ENCODE measurements at places on chromosomes 1 and 21.

GRCh38 chr1:206464456-206464964 is 5.8 kb upstream of the IKBKE start:
- DNase-seq = peak; percentile 24

GRCh38 chr1:42957229-42957879 is 1.3 kb downstream of the SLC2A1 start:
- DNase-seq = no peak

DNA sequence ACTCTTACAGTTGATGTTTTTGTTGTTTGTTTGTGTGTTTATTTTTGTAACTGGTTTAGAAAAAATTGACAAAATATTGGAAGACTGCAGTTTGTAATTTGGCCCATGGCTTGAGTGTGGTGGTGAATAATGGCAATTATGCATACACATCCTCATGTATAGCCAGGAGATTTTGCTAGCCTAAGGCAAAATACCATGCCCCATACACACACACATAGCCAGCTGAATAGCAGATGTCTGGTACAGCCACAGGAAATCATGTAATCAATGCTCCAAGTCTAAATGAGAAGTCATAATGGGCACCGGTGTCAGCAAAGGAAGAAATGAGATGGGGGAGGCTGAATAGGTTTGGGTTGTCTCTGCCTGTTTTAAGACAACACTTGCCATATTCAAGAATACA is 135.2 kb upstream of the COA6 start:
- no peak for DNase-seq

- no peak for DNase-seq
Measured at GRCh38 chr1:108615544-108615943, 45.3 kb downstream of the HENMT1 start.

GRCh38 chr21:45376459-45377324 is 28.3 kb upstream of the COL18A1 start:
- no peak for DNase-seq

GRCh38 chr1:9746651-9747050 is 77.1 kb downstream of the CLSTN1 start:
- no peak for DNase-seq

DNA sequence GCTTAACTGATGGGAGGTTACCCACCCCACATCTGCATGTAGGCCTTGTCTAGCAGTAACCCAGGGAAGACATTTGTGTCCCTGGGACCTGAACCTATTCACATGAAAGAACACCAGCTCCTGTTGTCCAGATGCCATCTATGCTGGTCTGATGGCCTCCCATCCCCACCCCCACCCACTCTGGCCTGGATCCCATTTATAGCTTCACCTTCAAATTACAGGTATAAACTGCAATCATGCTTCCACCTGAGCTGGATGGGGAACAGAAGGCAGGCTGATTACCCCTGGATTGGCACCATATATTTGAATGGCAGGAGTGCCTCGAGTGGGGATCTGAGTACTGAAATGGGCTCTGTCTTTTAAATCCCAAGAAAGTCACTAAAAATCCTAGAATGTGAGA is 312.7 kb upstream of the USP24 start:
- DNase-seq = no peak

- DNase-seq = no peak
Measured at GRCh38 chr21:43188592-43189210, 19.9 kb downstream of the CRYAA start.

- DNase-seq = no peak
Measured at GRCh38 chr21:34875830-34876229, 173.3 kb downstream of the RUNX1 start.

- peak; percentile 9 for DNase-seq
Measured at GRCh38 chr1:236269439-236269838, 12.3 kb downstream of the ERO1B start.

- DNase-seq = peak; percentile 59
Measured at GRCh38 chr1:205488074-205488723, 16.3 kb upstream of the CDK18 start.

DNA sequence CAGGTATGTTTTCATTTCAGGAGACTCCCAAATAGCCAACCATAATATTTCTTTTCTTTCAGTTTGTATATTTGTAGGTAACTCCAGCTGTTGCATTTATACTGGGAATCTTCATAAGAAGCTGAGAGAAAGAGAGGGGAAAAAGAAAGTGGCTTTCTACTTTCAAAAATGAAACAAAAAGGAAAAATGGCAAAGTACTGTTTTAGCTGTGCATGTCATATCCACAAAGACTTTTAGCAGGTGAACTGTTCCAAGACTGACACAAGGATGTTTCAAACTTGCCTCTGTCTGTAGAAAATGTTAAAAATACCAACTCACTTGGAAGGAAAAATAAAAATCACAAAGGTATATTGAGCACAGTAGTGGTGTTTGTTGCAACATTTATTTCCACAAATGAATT is 41.9 kb upstream of the CACYBP start:
- no peak for DNase-seq

DNA sequence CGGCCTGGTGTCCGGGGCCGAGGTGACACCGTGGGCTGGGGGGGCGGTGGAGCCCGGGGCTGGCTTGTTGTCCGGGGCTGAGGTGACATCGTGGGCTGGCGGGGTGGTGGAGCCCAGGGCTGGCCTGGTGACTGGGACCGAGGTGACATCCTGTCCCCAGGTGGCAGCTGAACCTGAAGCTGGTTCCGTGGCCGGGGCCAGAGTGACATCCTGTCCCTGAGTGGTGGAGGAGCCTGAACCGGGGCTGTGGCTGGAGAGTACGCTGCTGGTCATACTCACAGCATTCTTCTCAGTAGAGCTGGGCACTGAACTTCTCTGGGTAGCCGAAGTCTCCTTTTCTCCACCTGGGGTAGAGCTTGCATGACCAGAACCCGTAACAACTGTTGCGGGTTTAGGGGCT is 15.8 kb downstream of the THBS3 start:
- DNase-seq = no peak

DNA sequence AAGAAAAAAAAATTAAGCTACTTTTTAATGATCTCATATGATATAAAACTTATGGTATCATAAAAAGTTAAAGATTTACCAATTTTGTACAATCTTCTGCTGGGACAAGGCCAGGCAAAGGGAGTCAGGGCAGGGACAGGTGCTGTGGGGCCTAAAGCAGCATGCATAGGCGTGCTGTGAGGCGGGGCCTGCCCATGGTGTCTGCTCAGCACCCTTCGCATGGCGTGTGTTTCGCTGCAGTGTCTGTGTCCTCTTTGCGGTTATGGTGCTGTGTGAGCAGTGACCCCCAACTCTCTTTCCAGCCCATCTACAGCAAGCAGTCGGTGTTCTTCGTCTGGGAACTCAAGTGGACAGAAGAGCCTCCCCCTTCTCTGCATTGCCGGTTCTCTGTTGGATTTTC is 13.4 kb upstream of the PWP2 start:
- DNase-seq = no peak

- DNase-seq = no peak
Measured at GRCh38 chr1:164472841-164473240, 86.1 kb upstream of the PBX1 start.

GRCh38 chr21:41197582-41197981 is 29.6 kb downstream of the BACE2 start:
- no peak for DNase-seq

GRCh38 chr21:37087188-37087587 is 14.1 kb downstream of the TTC3 start:
- DNase-seq = no peak

DNA sequence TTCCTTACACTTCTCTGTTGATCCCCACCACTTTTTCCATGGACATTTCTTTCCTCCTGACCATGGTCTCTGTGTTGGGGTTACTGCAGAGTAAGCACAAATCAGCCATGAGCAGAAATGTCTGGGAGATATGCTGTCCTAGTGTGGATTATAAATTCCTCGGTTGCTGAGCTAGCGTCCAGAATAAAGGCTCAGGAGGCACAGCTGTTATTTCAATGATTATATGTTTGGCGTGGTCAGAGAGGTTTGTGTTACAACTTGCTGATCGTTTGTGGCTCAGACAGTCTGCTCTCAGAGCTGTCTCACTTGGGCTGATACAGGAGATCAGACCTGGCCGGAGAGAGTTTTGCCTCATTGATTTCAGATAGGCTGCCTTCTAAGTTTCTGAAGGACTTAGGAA is 37.5 kb upstream of the LAMC2 start:
- DNase-seq = no peak

DNA sequence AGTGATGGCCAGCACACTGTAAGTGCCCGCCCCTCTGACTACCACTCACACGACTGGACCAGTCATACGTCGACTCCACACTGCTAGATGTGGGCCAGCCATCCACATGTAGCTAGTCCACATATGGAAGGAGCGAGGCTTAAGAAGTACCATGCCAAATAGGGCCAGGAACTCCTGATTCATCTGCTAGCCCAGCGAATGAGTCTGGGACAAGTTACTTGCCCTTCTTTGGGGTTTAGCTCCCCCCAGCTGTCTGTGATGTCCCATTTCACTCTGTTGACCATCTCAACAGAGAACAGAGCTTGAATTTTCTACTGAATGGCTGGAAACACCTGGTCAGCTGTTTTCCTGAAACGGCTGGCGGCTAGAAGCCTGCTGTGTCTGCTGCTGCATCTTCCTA is 5.8 kb downstream of the CSRP1 start:
- DNase-seq = no peak

DNA sequence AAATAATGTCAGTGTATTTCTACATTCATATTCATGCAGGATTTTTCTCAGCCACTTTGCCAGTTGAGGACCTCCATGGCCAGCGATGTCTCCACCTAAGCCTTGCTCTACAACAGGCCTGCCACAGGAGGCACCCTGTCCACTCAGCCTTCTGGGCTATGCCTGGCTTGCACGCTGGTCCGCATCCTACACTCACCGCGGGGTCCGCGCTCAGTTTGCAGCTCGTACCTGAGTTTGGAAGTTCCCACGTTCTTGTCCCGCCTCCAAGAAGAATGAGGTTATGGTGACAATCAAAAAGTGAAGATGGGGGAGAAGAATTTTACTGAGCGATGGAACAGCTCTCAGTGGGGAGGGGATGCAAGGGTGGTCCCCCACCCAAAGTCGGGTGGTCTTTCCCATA is 93.6 kb upstream of the GRIK1 start:
- no peak for DNase-seq

DNA sequence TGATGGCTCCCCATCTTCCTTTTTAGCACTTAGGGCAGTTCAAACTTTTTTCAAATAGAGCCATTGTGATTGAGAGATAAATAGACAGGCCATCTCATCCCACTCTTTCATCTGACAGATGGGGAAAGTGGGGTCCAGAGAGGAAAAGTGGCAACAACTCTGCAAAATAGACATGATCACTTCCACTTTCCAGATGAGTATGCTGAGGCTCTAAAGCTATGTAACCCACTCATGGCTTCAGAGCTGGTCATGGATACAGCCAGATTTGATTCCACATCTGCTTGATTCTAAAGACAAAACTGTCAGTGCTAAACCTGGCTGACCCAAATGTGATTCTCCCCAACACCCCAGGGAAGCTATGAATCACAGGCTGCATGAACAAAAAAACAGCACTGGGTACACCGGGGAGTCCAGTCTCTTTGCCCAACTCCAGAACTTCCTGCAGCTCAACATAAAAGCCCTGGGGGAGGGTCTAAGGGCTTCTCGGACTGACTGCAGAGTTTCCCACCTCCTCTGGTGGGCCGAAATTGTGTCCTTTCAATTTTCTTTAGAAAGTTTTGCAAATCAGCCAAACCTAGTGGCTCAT is 59.3 kb downstream of the PLPP3 start:
- DNase-seq = peak; percentile 28

DNA sequence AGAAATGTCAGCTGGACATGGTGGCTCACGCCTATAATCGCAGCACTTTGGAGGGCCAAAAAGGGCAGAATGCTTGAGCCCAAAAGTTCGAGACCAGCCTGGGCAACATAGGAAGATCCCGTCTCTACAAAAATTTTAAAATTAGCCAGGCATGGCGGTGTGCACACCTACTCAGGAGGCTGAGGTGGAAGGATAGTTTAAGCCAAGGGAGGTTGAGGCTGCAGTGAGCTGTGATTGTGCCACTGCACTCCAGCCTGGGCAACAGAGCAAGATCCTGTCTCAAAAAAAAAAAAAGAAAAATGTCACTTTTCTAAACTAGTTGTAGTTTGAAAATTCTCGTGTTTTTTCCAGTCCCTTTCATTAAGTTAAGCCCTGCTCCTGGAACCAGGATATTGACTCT is 9.1 kb downstream of the CLSTN1 start:
- DNase-seq = no peak

DNA sequence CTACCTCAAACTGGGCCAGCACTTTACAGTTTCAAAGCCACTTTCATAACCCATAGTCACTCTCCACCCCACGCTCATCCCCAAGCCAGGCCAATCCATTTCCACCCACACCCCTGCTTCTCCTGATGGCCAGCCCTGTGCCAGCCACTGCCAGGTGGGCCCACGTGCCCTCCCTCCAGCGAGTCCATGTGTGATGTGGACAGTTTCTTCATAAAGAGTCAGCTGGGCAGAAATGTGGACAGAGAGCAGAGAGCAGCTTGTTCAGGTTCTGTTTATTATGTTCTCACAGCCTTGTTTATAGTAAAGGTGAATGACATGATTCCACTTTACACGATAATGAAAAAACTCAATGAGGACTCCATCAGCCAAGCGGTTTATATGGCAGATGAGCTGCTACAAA is 37.4 kb upstream of the RGS16 start:
- DNase-seq = no peak

DNA sequence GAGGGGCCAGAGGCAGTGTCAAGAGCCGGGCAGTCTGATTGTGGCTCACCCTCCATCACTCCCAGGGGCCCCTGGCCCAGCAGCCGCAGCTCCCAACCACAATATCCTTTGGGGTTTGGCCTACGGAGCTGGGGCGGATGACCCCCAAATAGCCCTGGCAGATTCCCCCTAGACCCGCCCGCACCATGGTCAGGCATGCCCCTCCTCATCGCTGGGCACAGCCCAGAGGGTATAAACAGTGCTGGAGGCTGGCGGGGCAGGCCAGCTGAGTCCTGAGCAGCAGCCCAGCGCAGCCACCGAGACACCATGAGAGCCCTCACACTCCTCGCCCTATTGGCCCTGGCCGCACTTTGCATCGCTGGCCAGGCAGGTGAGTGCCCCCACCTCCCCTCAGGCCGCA is at the start of gene BGLAP:
Gene BGLAP, plus strand, starts transcription at position 259 of the 400 bp plus-strand sequence. Its CDS starts 48 bp downstream, at position 307.
- DNase-seq = no peak

GRCh38 chr1:151991663-151992302 is 1.9 kb downstream of the S100A10 start:
- no peak for DNase-seq

DNA sequence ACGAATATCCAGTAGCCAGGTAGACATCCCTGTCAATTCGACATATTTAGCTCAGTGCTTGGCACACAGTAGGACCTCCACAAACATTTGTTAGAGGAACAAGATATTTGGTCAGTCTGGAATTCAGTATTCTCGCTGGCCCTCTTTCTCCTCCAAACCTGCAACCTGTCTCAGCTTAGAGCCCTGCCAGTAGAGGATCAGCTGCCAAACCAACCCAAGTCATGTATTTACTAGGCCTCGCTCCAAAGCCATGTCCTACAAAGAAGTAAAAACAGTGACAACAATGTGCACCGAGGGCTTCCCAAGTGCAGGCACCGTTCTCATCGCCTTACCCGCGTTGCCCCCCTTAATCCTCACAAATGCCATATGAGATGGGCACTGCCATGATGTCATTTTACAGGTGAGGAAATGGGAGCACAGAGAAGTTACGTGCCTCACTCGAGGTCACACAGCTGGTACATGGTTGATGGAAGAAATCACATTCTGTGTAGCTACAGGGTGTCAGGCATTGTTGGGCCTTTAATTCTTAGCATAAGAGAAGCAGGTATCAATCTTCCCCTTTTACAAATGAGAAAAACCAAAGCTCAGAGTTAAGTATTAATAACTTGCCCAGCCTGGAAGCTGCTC is 26.0 kb upstream of the CDCA8 start:
- DNase-seq = no peak

GRCh38 chr1:50568782-50569181 is 145.5 kb upstream of the DMRTA2 start:
- DNase-seq = no peak

Data from GM12865 (cell line).